Umbilical cord (tissue), 2 donors: ENCODE measurements at places on chromosomes 2 and 18. TPM values are rescaled to one million over a fixed set of nuclear protein-coding genes. Genes with fewer than 3 reads are reported as not detected.

DNA sequence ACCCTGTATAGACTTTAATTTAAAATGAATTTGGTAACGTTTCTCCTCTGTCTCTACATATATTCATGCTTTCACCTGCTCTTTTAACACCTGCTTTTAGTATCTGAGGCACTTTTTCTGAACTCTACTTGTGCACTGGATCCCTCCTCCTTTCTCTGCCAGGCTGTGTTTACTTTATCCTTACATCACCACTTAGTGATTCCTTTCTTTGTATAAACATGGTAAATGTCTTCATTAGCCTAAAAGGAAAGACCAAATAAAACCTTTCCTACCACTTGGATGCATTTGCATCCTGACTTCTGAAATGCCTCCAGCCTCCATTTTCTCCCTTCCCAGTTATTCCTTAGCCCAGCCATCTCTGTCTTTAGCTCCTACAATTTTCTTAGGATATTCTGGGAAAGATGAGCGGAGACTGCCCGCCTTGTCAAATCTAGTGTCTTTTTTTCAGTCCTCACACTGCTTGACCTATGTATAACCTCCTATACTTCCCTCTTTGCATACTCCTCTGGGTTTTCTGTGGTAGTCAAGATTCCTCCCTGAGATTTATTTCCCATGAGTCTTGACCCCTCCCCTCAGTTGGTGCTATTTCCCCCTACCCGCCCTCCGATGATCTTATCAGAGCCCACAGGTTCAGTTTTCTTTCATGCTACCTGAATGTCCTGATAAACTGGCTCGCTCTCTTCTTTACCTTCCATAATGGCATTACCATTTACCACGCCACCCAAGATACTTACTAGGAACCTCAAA lies 44.8 kb downstream of the REL start:
- peak; percentile 3 for DNase-seq

DNA sequence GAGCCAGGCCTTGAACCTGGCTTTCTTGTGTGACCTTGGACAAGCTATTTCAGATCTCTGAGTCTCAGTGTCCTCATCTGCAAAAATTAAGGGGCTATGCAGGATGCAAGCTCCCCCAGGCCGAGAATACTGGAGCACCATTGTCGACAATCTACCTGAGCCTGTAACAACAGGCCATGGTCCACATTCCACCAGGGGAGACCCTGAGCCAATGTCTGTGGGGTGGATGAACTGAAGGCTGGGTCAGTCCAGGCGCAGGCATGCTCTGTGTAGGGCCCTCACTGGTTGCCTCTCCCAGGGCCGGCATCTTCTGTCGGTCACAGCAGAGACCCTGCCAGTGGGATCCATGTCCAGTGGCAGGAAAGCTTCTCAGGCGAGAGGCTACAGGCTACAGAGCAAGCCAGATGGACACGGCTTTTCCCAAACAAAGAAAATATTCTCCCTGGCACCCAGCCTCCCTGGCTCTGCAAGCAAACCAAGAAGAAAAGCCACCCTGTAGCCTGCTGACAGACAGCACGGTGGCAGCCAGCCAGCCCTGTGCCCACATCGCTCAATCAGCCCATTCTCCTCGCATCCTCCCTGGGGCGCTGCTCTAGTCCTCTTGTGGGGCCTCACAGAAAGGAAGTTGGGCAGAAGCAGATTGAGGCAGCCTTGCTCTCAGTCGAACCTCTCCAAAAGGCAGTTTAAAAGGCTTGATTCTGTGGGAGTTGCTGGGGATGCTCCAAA lies 48.7 kb upstream of the FZD7 start:
- no peak for DNase-seq

- no peak for DNase-seq
Measured at GRCh38 chr2:85861180-85861579, 27.6 kb downstream of the ST3GAL5 start.

- DNase-seq: peak; percentile 50
Measured at GRCh38 chr18:45783097-45784075, 42.1 kb upstream of the SIGLEC15 start.

DNA sequence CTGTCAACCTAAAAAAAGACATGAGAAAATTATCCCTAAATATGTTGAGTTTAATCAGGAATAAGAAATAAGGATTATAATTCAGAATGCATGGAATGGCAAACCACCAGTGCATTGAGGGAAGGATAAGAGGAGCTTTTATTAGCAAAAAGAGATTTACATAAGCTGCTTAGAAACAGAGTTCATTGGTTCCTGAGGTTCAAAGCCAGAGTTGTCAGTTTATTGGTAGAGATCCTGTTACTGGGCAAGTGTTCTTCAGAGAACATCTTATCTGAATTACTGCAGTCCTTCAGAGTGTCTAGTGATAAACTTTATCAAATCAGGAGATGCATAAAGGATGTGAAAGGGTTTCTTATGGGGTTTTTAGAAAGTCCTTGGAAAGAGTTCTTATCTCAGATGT lies 76.0 kb upstream of the MEX3C start:
- peak; percentile 90 for DNase-seq

DNA sequence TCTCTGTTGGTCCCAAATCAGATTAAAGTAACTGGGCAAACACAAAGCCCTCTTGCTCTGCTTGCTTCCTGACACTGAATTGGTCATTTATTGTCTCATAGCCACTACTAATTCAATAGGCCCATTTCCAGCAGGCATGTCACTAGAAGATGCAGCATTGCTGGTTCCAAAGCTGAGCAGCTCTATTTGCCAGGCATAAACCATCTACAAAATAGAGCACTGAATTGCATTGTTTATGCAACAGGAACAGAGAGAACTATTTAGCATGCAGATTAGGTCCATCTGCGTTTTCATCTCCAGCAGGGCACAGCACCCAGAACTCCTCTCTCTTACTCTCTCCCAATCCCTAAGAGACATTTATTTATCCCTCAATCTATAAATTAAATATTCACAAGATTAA lies 227.6 kb downstream of the SUCLG1 start:
- DNase-seq: no peak

The CXCR4 gene
- 7.5 TPM for total RNA-seq

DNA sequence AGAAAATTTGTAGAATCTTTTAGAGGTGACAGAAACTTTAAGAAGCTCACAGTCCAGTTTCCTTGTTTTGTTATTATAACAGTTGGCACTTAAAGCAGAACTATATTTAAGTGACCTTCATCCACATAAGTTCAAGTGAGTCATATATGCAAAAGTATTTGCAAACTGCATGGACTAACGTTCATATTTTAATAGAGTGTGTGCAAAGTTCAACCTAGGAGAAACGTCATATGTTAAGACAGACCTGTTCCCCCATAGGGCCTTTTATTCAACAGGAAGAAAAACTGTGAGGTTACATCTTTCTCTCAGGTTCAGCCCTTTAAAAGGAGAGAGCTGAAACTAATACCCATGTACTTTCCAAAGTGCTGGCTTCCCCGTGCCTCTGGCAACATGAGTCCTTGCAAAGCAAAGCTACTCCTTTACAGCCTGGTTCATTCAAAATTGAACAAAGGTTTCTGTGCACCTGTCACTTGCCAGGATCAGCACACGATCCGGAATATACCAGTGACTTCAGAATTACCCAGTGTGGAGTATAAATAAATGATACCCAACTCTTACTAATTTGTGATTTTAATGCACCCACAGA lies 280.0 kb upstream of the RAB12 start:
- peak; percentile 45 for DNase-seq

DNA sequence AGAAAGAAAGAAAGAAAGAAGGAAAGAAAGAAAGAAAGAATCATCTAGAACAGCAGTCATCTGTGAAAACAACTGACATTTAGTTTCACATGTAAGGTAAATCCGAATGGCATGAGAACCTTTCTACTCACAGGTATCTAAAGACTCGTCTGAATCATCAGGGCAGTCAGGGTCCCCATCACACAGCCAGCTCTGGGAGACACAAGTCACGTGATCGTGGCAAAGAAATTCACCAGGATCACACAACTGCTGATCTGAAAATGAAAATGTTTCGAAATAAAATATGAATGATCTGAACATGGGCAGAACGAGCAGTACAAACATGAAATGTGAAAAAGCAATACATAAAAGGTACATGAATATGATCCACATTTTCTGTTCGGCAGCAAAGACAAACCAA lies 320.7 kb downstream of the LRP1B start:
- DNase-seq: no peak

- peak; percentile 80 for DNase-seq
Measured at GRCh38 chr2:154623819-154624218, 74.7 kb upstream of the KCNJ3 start.

DNA sequence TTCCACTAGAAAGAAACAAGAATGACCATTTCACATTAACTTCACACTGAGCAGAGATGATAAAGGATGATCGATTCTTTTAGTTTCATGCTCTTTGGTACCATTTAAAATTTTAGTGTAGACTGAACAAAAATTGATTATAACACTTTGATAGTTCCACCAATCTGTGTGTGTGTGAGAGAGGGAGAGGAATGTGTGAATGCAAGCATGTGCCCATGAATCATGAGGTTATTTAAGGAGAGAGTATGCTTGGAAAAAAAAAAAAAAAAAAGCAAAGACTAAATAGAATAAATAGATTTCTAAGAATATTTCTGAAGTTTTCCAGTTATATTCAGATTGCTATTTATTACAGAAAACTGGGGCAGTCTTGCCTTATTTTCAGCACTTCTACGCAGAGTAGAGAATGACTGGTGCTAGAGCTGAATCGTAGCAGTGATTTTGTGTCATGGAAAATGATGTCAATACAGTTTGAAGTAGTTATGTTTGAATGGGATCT lies 900.8 kb downstream of the SLC4A3 start:
- no peak for DNase-seq

The UGT1A10 gene
- total RNA-seq: 0.48 TPM

- no peak for DNase-seq
Measured at GRCh38 chr18:12608301-12608700, 49.6 kb downstream of the SPIRE1 start.

The PLCL1 gene
- total RNA-seq: 13.5 TPM

The TDRD15 gene
- 5.3 TPM for total RNA-seq

- no peak for DNase-seq
Measured at GRCh38 chr2:222292149-222293134, 6.4 kb downstream of the PAX3 start.

- peak; percentile 94 for DNase-seq
Measured at GRCh38 chr18:77054606-77055428, 77.8 kb downstream of the MBP start.

DNA sequence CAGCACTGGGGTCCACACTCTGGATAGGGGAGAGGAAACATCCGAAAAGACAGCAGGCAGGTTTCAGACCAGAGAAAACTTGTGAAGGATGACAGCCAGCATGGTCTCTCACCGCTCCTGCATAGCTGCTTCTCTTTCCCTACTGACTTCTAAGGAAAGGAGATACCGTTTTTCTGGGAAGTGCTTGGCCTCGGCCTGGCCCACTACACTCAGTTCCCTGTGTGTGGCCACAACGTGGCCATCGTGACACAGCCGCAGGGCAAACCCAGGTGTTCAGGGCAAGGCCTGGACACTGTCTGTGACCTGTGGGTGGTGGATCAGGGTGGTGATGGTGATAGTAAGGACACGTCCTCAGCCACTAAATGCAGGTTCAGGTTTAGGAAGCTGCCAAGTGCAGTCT lies 34.2 kb upstream of the ACAA2 start:
- DNase-seq: no peak

DNA sequence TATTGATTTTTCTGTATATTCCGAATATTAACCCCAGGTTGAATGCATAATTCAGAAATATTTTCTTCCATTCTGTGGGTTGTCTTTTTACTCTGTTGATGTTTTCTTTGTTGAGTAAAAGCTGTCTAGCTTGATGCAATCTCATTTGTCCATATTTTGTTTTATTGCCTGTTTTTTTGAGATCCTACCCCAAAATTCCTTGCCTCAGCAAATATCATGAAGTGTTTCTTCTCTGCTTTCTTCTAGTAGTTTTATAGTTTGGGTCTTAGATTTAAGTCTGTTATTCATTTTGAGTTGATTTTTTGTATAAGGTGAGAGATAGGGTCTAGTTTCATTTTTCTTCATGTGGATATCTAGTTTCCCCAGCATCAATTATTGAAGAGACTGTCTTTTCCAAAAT lies 467.9 kb upstream of the GCFC2 start:
- DNase-seq: no peak

- DNase-seq: no peak
Measured at GRCh38 chr2:68100189-68100588, 37.4 kb upstream of the C1D start.

DNA sequence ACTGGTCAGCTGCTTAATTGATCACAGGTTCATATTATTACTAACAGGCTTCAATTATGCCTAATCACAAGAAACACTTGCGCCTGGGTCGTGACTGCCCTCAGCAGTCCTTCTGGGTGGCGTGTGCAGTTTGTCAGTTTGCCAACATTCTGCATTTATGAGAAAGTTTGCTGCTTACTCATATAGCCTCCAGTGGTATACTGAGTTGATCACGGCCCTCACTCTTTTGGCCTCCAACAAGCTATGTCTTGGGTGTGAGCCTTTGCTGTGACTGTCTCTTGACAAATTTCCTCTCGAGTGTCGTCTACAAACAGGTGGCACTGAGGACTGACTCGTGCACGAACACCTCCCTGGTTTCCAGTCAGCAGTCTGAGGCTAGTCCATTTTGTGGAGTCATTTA lies 27.3 kb downstream of the DCDC2C start:
- DNase-seq: no peak

The SERPINB3 gene
- total RNA-seq: 0.96 TPM

GRCh38 chr2:66940080-66940479 lies 457.1 kb upstream of the ETAA1 start:
- no peak for DNase-seq

DNA sequence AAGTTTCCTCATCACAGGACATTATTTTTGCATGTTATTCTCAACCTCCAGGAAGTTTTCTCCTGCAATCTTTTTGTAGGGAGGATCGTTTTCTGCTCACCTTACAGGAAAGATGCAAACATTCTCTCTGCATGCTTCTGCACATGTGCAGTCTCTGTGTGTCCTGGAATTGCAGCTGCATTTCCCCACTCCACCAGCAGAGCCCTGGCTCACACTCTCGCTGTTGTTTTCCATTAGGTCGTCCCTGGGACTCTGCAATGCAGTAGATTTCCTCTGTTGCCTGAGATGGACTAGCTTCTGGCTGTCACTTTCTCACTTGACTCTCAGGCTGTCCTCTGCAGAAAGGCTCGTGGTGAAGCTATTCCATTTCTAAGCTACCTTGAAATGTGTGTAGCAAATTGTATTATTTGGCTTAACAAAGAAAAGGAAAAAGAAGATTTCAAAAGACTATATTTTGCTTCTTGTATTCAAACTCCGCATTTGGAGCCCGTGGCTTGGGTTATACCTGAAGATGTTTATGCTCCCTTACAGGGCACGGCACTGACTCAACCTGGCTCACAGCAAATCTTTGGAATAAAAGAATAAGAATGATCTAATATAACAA lies 346.7 kb downstream of the RAD51AP2 start:
- DNase-seq: peak; percentile 56

GRCh38 chr2:33426666-33427231 lies 49.7 kb upstream of the RASGRP3 start:
- peak; percentile 9 for DNase-seq

- DNase-seq: no peak
Measured at GRCh38 chr2:181798022-181798421, 93.5 kb upstream of the ITPRID2 start.

GRCh38 chr2:217110550-217110949 lies 250.7 kb upstream of the TNP1 start:
- DNase-seq: no peak

The SMCHD1 gene
- 165 TPM for total RNA-seq

- no peak for DNase-seq
Measured at GRCh38 chr18:9638886-9639285, 24.5 kb upstream of the PPP4R1 start.

The GCG gene
- total RNA-seq: 2.4 TPM
